ENCODE measurements at places on chromosomes 3 and 15.

GRCh38 chr15:25437777-25438600 lies 835 bp downstream of the UBE3A start:
- peak; percentile 28 for DNase-seq

DNA sequence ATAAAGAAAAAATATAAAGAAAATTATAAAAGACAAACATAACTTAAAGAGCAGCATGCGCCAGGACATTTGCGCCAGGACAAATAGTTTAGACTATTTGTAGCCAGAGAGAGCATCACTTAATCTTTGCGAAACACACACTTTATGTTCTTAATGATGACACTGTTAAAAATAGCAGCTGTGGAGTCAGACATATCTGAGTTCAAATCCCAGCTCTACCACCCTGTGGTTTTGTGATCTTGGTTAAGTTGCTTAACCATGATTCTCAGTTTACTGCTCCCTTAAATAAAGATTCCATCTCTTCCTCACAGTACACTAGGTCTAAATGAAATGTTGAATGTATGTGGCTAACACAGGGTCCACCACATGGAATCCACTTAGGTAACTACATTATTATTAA lies 31.4 kb downstream of the KCNMB2 start:
- no peak for DNase-seq

GRCh38 chr3:14471016-14471415 lies 68.6 kb downstream of the SLC6A6 start:
- no peak for DNase-seq

GRCh38 chr3:55352668-55353067 lies 134.4 kb downstream of the WNT5A start:
- no peak for DNase-seq

DNA sequence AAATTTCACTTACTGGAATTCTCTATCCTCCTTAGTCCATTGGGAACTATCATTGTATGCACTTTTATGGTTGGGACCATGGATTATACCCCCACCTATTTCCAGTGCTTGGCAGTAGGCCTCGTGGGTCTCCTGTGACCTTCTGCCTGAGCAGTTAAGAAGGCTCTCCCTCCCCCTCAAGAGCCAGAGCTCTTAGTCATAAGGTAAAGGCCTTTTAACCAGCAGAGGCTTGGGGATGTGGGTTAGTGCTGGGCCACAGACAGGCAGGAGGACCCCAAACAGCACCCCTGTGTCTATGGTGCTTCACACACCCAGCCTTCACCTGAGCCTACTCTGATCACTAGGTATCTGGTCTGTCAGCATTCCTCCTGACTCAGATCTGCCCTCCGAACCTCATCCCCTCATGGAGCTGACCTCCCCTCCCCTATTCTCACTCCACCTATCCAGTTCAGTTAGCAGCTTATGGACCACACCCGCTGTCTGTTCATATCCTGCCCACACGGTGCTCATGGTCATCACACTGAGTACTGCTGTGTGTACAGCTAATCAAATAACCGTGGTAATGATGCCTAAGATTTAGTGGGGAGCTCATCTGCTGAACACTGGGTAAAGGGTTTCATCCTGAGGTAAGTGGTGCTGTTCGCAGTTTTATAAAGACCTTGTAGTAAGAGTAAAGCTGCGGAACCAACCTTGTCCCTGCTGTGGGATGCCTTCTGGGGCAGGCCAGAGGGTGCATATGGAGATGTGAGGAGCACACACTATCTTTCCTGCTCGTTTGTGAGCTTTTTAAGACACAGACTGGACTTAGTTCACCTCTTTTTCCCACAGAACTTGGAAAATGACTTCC lies 40.9 kb downstream of the KLHL18 start:
- DNase-seq = no peak

DNA sequence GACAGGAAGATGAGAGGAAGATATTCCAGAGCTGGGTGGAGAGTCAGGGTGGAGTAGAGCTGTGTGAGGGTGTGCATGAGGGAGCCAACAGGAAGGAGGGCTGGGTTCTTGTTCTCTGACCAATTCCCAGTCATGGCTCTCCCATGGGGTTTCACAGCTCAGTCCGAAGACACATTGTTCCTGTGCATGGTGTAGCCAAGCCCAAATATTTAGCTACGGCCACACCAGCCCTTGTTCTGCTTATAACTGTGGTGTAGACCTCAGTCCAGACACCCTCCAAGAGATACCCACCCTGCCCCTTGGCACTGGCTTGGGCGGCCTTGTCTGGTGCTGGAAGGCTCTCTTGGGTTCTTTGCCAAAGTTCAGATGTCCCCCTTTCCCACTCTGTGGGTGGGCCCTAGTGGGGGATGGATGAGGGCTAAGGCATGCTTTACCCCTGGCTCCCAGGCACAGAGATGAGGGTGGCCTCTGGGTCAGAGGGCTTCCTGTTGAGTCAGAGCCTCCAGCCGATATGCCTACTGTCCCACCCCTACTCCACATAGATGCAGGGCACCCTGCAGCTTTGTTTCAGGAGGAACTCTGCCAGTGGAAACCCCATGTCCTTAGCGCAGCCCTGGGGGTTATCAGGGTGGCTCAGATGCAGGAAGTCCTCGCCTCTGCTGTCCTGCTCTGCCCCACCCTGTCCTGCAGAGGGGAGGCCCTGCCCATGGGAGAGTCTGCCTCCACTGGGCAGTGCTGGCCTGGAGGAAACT lies 271.2 kb upstream of the CTDSPL start:
- DNase-seq = no peak

DNA sequence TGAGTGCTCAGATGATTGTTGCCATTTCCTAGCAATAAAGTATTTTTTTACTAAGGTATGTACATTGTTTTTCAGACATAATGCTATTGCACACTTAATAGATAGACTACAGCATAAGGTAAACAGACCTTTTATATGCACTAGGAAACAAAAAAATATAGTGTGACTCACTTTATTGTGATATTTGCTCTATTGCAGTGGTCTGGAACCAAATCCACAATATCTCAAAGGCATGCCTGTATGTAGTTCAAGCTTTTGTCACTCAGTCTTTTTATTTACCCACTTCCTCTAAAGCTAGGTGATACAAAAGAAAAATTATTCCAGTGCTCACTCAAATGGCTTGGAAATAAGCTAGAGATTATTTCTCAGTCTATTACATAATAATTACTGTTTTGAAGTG lies 209.9 kb upstream of the VEPH1 start:
- DNase-seq = no peak

GRCh38 chr15:62658498-62658897 lies 384.0 kb upstream of the TPM1 start:
- no peak for DNase-seq

DNA sequence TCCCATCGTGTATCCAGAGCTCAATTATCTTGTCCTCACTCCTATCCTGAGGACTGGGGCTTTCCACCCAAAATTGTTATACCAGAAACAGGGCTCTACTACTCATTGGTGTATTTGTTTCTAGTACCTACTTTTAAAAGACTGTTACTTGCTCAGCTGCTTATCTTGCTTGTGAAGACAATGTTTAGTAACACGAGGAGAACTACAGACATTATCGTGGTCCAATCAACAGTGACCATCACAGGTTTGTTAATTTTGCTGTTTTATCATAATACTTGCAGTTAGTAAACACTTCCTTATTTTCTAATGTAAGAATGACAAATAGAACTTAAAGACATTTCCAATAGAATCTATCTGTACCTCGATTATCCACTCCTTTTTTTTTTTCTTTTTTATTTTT lies 13.5 kb downstream of the LRCH3 start:
- DNase-seq = no peak

- DNase-seq = no peak
Observed at GRCh38 chr3:46642971-46643370, 30.6 kb downstream of the FAM240A start.

- DNase-seq = no peak
Observed at GRCh38 chr3:63855333-63855940, 8.2 kb downstream of the THOC7 start.
